Osteocyte (in vitro differentiated cells): ENCODE measurements at places on chromosomes 16 and 17. TPM values are rescaled to one million over a fixed set of nuclear protein-coding genes. Genes with fewer than 3 reads are reported as not detected.

The PHF23 gene
- total RNA-seq: 51.6 and 54.7 TPM in 2 replicates

GRCh38 chr17:52660692-52661091 lies 502.2 kb upstream of the CA10 start:
- no peak overlapping the region for H3K27ac ChIP-seq
- no peaks in the 10 kb centered on the region for H3K36me3 ChIP-seq
- DNase-seq: no peak
- H3K4me3 ChIP-seq: no peak overlapping the region

GRCh38 chr17:17134051-17134956 lies 71.8 kb downstream of the PLD6 start:
- H3K4me1 ChIP-seq: peaks cover 3% of the 10 kb centered on the region
- peaks cover 26% of the 10 kb centered on the region for H3K36me3 ChIP-seq
- no peaks in the 10 kb centered on the region for H3K27me3 ChIP-seq

DNA sequence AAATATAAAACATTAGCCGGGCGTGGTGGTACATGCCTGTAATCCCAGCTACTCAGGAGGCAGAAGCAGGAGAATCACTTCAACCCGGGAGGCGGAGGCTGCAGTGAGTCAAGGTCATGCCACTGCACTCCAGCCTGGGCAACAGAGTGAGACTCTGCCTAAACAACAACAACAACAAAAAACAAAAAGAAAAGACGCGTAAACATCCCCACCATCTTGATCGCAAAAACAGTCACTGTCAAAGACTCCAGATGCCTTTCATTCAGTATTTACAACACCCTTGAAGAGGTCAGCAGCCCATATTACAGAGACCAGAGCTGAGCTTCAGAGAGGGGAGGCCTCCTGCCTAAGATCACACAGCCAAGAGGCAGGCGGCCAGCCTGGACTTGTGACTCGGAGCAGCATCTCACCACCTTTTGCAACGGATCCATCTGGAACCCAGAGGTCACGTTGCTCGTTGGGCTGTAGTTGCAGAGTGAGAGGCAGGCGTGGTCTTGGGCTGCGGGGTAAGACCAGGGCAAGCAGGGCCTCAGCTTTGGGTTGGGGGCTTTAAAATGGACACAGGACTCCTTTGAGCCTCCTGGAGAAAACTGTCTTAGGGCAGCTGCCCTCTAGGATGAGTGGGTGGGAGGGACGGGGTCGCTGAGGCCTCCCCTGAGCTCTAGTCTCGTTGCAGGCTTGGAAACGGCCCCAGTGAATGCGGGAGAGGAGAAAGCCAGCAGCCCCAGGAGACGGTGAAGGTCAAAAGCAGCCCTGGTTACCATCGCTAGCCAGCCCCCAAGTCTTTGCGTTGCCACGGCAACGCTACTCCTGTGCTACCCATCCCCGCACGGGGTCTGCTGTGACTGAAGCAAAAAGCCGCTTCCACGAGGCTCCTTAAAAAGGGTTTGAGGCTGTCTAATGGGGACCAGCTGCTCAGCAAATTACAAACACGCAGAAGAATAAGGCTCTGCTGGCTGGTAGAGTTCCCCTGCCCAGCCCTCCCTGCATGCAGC lies 26.1 kb downstream of the LGALS3BP start:
- H3K4me1 ChIP-seq: peaks cover 36% of the 10 kb centered on the region
- H3K4me3 ChIP-seq: no peak overlapping the region
- H3K27me3 ChIP-seq: no peaks in the 10 kb centered on the region
- no peaks in the 10 kb centered on the region for H3K36me3 ChIP-seq
- H3K27ac ChIP-seq: peak overlapping the region; percentile 41

The TBC1D10B gene
- 47.0 and 49.0 TPM in 2 replicates for total RNA-seq

The CCL16 gene
- not detected in 2 replicates for total RNA-seq

The RHBDF1 gene
- 56.8 and 57.6 TPM in 2 replicates for total RNA-seq

DNA sequence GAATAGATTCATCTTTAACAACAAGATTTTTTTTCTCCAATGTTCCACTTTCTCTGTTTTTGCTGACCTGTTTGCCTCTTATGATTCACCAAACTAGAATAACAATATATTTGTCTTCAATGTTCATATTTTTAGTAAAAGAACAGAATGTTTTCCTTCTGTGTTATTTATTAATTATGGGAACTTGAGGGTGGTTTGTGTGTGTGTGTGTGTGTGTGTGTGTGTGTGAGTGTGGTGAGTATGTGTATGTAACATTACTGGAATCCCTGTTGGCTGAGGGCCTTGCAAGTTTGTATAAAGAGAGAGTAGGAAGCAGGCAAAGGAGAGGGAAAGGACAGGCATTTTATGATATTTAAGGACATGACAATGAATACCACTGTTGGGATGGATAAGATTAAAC lies 13.8 kb downstream of the STXBP4 start:
- peaks cover 44% of the 10 kb centered on the region for H3K4me1 ChIP-seq
- no peak overlapping the region for H3K4me3 ChIP-seq
- no peaks in the 10 kb centered on the region for H3K27me3 ChIP-seq
- DNase-seq: no peak

The ACSM3 gene
- 0.94 and 1.7 TPM in 2 replicates for total RNA-seq

- peaks cover 67% of the 10 kb centered on the region for H3K4me1 ChIP-seq
- H3K4me3 ChIP-seq: no peak overlapping the region
- H3K27ac ChIP-seq: peak overlapping the region; percentile 87
- DNase-seq: peak; percentile 76
- no peaks in the 10 kb centered on the region for H3K27me3 ChIP-seq
These were observed 107.3 kb downstream of the OR1D5 start for GRCh38 chr17:2955931-2956582.

DNA sequence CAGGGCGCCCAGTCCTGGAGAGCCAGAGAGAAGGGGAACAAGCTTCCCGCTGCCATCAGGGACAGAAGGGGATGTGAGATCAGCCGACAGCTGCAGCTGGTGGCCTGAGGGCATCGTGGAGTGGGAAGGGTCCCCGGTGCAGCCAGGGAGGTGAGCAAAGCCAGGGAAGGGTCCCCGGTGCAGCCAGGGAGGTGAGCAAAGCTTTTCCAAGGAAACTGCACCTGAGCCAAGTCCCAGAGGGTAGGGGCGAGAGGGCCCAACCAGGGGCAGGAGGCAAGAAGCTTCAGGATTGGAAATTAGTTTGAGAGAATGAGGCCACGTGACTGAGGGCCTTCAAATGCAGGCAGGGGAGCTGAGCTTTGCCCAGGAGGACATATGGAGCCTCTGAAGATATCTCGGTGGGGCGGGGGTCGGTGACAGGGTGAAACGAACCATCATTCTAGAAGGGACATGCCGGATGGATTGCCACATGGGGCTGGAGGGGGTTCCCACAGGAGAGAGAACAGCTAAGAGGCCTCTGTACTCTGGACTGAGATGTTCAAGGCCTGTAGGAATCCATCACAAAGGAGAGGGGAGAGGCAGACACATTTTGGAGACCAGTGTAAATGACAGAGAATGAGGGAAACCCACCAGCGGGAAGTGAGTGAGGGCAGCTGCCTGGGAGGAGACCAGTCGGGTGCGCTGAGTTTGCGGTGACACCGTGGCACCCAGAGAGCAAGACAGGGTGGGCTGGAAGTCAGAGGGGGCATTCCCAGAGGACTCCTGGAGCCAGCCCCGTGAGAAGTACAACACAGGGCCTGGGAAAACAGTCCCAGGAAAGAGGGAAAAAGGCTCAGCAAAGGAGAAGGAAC lies 31.4 kb upstream of the RPH3AL start:
- no peak for DNase-seq
- H3K27me3 ChIP-seq: peaks cover 13% of the 10 kb centered on the region
- H3K27ac ChIP-seq: peak overlapping the region; percentile 25
- peaks cover 32% of the 10 kb centered on the region for H3K4me1 ChIP-seq
- peak overlapping the region; percentile 64 for H3K4me3 ChIP-seq
